ENCODE measurements at places on chromosomes 5 and 9.

DNA sequence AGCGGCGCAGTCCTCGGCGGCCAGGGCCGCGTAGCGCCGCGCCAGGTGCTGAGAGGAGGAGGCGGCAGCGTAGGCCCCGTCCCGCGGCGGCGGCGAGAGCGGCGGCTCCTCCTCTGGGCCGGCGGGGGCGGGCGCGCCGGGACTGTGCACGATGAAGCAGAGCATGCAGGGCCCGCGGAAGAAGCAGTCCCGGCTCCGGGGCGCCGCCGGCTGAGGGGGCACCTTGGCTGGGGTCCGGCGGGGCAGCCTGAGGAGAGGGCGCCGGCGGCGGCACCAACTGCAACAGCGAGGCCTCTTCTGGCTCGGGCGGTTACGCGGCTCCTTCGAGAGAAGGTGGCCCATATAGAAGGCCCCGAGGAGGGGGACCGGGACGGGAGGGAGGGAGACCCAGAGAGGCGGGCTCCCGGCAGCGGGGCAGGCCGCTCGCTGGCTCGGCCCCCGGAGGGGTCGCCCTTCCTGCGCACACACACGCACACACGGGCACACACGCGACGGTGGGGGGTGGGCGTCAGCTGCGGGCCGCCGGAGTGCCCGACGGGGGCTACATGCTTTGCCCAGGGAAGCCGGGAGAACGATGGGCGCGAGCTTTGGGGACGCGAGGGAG, 446 bp downstream of the FBXL17 start:
- DNase-seq: peak; percentile 45

GRCh38 chr5:181224390-181225229, 1.5 kb downstream of the TRIM41 start:
- DNase-seq: no peak

DNA sequence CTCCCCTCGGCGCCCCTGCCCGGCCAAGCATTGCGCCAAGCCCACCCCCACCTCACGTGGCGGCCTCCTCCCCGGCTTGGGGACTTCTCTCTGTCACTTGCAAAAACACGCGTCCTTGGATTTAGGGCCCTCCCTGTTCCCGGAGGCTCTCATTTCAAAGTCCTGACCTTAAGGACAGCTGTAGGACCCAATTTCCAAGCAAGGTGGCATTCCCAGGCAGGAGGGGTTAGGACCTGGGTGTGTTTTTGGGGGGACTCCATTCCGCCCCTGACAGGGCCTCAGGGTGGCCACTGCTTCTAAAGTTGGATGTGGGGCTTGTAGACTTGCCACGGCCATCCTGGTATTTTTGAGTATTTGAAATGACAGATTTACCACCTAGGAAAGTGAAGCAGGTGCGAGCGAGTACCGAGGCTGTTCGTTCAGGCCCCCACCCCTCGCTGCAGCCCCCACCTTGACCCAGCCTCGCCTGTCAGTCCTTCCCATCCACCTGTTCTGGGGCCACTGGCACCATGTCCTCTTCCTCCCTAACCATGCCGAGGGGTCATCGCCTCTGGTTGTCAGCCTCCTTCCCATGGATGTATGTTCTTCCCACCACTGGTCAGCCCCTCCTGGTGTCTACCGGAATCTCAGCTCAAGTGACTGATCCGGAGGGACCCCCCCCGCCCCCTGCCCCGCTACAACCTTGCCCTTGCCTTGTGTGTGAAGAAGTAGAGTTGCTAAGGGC, 52.4 kb downstream of the MRPL36 start:
- no peak for DNase-seq

DNA sequence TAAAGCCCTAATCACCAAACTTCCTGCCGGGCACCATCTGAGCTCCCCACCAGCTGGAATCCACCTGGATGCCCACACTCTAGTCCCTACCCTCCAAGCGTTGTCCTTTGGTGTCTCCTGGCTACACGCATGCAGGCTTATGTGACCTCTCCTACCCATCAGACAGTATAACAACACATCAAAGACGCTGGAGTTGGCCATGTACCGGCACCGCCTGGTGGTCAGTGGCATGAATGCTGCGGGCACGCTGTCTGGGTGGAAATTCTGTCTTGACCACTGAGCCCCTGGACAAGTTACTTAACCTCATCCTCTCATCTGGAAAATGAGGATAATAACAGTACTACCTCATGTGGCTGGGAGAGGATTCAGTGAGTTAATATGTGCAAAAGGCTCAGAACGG, 23.4 kb upstream of the CORO2A start:
- no peak for DNase-seq

- no peak for DNase-seq
These were observed 41.0 kb upstream of the EQTN start for GRCh38 chr9:27337833-27338526.

GRCh38 chr9:108290839-108291585, 564.8 kb downstream of the ACTL7B start:
- no peak for DNase-seq

GRCh38 chr5:175457466-175457865, 13.5 kb upstream of the DRD1 start:
- no peak for DNase-seq

GRCh38 chr5:111748304-111748763, 8.7 kb downstream of the NREP start:
- DNase-seq: no peak

DNA sequence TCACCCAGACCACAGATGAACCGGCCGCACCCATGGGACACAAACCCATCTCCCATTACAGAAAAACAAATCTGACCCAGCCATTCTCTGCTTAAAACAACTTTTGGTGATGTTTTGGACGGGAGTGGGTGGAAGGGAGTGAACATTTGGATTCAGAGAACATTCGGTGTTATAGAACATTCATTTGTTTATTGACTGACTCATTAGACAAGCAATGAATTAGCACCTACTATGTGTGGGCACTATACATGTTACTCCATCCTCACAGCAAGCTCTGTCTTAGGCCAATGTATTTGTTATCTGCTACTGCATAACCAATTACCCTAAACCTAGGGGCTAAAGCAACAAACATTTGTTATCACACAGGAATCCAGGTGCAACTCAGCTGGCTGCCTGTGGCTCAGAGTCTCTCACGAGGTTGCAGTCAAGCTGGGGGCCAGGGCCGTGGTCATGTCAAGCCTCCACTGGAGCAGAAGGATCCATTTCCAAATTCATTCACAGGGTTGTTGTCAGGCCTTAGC, 5.1 kb upstream of the ERGIC1 start:
- no peak for DNase-seq

DNA sequence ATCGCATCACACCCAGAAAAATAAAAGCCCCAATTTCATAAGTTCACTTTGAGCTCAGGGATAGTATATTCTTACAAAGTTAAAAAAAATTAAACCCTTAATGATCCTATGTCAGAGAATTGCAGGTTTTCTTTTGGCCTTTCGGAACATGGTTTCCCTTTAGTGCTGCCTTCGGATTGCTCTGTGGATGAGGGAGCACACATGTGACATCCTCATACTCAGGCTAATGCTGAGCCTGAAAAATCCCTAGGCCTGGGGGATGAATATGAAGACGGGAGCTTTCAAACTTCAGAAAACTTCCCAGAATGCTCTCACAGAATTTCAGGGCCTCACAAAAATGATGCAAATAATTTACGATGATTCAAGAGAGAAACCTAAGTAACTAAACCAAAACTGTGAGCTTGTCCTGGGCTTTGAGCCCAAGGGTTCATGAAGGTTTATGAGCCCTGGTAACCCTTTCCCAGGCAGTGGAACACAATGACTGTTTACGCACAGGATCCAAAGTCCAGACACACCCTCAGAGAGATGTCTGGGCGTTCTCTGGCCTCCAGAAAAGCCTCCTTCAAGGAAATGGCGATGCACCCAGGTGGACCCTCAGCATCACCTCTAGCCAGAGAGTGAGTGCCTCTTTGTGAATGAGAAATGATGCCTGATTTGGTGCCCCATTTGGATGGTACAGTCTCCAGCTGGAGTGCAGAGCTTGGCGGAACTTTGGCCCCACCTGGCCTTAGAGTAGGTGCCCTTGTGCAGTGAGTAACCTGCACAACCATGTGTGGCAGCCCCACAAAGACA, 145.4 kb downstream of the ENTREP1 start:
- no peak for DNase-seq

GRCh38 chr9:86598411-86599239, 244.4 kb upstream of the TUT7 start:
- DNase-seq: no peak

DNA sequence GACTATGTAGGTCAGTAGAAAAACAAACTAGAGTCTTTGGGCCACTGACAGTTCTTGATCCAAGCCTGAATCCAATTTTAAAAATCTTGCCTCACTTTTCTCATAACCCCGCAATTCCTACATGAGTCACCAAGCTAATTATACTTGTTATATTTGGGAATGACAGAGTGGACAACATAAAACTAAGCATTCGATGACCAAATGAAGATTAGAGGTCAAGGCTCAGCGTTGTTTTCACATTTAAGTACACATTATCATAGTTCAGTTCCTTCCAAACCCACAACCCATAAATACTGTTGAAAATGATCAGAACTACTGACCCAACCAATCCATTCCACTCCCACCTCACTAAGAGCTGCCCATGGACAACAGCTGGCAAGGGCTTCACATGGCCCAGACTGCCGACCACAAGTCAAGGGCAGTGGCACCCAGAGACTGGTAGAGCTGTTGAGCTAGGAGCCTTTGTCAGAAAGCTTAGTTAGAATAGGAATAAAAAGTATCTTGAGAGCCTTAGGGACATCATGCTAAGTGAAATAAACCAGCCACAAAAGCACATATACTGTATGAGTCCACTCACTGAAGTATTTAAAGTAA, 64.2 kb downstream of the MYO10 start:
- DNase-seq: no peak

DNA sequence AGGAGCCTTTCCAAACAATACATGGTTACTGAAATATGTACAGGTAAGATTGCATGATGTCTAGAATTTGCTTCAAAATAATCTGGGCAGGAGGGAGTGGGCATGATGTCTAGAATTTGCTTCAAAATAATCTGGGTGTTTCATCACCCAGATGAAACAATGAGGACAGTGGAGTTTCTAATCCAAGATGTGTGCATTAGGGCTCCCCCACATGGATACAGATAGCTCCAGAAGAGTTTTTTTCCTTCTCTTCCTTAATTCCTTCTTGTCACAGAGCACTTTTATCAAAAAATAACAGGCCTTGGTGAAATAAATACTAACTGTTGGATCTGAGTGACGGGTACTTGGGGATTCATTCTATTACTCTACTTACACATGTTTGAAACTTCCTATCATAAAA, 14.9 kb downstream of the ATOX1 start:
- DNase-seq: no peak

DNA sequence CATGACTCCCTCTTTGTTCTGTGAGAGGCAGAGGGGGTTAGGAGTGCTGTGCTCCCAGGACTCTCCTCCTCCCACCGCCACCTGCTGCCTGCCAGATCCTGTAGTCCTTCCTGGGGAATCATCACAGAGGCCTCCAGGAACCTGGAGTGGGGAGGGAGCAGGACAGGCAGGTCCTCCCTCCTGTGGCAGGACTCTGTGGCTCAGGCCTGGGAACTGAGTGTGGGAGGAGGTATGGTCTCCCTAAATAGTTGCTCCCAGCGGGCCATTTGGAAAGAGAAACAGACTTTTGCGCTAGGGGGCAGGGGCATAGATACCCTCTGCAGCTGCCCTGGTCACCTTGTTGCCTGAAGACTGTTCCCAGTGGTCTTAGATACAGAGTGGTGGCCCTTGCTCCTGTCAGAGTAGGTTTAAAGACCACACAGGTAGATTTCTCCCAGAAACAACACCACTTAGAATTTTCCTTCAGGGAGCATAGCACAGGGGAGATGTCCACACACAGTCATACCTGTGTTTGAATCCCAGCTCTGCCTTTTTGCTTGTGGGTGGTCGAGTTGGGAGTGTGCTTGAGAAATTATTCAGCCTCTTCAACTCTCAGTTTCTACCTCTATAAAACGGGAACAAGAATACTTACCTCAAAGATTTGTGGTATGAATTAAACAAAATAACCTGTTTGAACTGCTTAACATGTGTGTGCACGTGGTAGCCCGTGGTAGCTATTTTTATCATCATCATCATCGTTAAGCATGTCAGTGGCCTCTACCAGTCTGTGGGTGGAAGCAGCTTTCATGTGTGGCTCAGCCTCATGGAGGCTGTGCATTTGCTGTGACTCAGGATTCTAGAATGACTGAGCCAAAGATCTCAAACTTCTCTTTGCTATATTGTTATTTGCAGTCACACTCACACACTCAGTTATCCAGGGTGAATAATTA, 55.8 kb downstream of the SLC22A5 start:
- no peak for DNase-seq

- DNase-seq: no peak
These were observed 1.3 kb upstream of the CARD19 start for GRCh38 chr9:93094658-93095204.

DNA sequence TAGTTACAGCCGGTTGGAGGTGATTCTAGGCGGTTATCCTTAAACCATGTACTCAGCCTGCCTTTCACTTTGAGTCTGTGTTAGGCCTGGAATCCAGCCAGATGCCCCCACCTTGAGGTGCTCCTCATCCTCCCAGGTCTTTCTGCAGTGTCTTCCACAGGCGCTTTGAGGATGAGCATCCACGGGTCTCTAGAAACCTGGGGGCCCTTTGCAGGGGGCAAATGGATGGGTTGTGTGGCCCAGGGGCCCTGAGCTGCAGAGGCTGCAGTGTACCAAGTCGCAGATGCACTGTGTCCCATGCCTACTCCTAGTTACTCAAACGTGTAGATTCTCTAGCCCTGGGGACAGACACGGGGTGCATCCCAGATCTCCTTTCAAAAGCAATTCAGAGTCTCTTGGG, 242.1 kb upstream of the IRX1 start:
- no peak for DNase-seq

DNA sequence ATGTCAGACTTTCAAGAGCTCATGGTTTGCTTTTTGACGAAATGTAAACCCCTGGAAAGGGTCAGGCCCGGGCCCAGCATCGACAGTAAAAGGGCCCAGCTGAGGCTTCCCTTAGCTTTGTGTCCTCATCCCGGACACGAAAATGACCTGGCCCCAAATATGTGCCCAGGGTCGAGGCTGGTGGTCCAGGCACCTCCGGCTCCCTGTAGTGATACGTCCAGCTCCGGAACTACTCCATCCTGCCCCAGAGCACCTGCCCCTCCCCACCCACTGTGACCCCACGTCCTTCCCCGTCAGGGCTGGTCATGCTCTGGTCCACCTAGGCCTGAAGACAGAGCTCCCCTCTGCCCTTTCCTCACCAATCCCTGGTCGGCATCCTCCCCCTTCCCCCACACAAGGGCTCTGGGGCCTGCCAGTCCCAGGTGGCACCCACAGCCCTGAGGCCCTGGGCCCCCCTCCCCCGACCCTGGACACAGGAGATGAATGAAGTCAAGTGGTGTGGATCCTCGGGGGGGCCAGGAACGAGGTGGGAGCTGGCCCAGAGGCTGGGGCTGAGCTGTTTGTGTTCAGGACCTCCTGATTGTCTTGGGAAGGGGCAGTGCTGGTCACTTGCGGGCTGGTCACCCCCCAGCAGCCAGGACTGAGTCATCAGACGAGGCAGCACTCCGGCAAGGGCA, 6.2 kb downstream of the OBP2A start:
- no peak for DNase-seq

GRCh38 chr9:24516463-24516862, 29.2 kb downstream of the IZUMO3 start:
- DNase-seq: no peak

DNA sequence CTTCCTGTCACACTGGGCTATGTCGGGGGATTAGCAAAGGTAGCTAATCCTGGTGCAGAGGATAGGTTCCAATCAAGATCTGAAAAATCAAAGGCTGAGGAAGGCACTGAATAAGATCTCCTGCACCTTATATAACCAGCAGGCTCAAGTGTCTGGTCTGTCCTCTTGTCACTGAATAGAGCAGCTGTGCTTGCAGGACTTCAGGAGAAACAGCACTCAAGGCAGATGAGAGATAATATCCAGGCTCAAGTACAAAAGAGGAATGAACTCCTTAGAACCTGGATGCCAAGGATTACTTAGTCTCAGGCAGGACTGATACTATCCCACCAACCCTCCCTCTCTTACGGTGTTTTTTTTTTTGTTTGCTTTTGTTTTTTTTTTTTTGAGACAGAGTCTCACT, 108.8 kb upstream of the LRRTM2 start:
- DNase-seq: no peak
